NCI-H524 treated with DMSO at 0.1 percent for 48 hours (cell line): ENCODE measurements at places on chromosomes 1 and 21.

GRCh38 chr1:235930543-235930942 lies 63.8 kb upstream of the LYST start:
- no peak for DNase-seq

- DNase-seq = no peak
These were observed 74.2 kb downstream of the DTL start for GRCh38 chr1:212109728-212110127.

DNA sequence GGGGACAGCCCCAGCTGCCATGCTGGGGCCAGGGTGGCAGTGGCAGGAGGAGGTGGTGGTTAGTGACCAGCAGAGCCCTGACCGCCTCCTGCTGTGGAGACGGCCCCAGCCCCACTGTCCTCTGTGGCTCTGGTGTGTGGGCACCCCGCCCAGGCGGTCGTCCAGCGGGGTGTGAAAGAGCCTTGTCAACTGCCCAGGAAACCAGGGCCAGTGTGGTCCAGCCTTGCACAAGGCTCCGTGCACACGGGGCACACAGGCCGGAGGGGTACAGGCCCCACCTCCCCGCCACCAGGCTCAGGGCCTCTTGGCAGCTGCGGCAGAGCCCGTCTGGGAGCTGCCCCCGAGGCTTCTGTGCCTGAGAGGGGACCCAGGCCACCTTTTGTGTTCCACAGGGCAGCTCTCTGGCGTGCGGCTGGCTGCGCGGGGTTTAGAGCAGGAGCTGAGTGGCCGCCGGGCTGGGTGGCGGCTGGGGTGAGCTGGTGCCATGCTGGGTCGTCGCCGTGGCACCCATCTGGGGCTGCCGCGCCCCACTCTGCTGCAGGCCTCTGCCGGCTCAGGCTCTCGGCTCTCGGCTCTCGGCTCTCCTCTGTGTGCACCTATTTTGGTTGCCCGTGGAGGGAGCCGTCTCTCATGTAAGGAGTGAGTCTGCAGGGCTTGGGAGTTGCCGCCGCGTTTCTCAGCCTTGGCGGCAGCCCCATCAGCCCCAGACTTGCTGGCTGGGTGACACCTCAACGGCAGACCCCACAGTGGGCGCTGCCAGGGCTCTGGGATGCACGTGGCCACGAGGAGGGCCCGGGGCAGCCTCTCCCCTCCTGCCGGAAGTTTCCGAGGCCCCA lies 36.1 kb downstream of the SLX9 start:
- no peak for DNase-seq

GRCh38 chr1:68470388-68470970 lies 20.7 kb upstream of the RPE65 start:
- DNase-seq = peak; percentile 9

DNA sequence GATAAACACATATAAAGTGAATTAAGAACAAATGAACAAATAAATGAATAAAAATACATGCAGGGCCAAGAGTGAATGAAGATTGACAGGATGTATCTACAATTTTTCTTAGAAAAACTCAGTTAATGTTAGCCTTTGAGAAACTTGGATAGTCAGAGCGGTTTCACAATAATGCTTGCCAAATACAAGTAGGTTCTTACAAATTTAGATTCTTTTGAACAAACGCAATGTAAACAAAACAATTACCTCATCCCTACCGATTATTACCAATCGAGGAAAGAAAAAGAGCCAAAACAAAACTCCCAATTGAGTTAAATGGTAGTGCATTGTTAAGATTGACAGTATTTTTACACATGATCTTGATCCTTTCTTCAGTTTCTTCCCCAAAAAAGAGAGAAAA lies 176.9 kb upstream of the DEPDC1 start:
- no peak for DNase-seq

GRCh38 chr1:173581383-173582079 lies 21.3 kb downstream of the SLC9C2 start:
- no peak for DNase-seq

DNA sequence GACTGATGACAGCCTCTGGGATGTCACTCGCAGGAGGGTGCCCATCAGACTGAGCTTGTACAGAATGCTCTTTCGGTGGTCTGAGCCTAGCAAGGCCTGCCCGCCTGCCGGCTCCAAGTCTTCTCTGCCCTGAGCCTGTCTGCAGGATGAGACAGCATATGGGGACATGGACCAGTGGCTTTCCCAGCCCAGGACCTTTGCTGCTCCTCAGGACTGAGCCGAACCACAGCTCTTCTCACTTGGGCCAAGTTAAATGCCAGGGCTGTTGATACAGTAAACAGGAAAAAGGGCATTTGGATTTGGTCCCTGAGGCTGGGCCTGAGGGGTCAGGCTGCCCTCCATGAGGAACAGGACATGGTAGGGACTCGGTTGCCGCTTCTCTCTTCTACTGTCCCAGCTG lies 64.3 kb upstream of the EPS8L3 start:
- DNase-seq = no peak

DNA sequence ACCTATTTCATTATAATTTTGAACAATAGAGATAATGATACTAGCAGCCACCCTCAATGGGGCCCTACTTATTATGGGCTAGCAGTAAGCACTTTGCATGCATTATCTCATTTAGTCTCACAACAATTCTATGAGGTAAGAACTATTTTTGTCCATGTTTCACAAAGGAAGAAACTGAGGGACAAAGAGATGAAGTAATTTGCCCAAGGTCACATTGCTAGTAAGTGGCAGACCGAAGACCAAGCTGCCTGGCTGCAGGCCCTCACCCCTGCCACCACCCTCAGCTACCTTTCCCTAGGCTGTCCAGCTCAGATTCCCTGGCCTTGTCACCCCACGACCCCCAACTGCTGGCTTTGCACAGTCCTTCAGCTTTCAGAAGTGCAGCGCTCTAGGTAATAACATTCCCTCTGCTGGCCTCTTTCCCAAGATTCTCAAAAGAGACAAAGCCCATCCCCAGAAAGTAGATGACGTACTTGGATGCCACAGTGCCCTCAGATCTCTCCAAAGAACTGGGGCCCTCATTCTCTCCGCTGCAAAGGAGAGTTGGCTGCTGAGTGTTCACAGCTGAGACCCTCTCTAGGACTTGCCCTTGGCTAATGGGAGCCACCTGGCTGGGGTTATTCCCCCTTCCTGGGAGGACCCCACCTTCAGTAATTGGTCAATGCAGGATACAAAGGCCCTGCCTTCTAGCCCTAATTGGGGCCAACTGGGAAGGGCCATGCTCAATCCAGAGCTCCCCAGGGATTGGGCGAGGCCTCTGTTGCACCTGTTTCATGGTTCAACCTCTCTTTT lies 39.5 kb downstream of the IRF2BP2 start:
- DNase-seq = no peak

GRCh38 chr1:30927448-30927847 lies 18.9 kb upstream of the SDC3 start:
- no peak for DNase-seq

GRCh38 chr1:218537122-218537913 lies 192.2 kb downstream of the TGFB2 start:
- no peak for DNase-seq

DNA sequence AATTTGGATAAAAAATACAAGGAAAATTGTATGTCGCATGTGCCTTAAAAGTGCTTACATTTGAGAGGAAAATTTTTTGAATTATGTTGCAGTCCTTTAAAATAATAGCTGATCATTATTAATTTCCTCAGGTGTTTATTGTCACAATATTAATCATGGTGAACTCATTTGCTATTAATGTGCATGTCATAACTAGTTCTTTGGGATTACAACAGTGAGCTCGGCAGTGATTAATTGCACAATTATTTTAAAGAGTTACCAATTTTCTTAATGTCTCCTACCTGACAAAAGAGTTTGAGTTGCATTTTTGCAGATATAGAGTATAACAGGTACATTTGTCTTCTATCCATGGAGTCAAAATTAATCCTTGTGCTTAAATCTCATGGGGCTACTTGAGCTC lies 854.3 kb downstream of the BRINP3 start:
- no peak for DNase-seq

DNA sequence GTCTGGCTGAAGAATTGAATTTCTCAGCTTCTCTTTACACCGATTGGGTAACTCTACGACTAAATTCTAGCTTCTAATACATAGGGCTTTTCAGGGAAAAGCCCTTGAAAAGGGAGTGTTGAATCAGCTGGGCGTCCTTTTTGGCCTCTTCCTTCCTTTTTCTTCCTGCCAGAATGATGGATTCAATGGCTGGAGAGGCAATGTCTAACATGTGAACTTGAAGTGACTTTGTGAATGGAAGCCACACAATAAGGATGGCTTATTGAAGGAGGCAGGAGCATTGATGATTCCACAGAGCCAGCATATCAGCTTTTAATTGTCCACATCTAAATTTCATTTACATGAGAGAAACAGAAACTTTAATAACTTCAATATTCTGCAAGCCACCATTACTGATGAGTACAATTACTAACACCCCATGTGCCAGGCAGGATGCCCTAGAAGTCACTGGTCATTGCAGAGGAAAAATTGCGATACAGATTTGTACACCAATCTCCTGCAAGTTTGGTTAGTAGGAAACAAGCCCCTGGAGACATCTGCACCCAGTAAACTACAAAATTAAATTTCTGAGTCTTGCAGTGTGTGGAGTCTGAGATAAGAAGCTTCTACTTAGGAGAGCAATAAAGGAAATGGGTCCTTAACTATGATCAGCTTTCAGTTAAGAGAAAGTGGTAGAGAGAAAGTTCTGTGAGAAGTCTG lies 56.1 kb downstream of the STYXL2 start:
- DNase-seq = no peak

GRCh38 chr1:210981490-210981889 lies 152.5 kb downstream of the KCNH1 start:
- no peak for DNase-seq

GRCh38 chr1:15246960-15247614 lies at the start of gene FHAD1:
FHAD1 (plus strand) TSS chr1:15247223; CDS start chr1:15251785, 4,562 bp downstream.
- DNase-seq = no peak

- no peak for DNase-seq
These were observed 5.4 kb upstream of the MYBPHL start for GRCh38 chr1:109312246-109312645.

GRCh38 chr21:28142697-28143096 lies 850.0 kb downstream of the LTN1 start:
- no peak for DNase-seq

GRCh38 chr1:7869136-7869920 lies 16.5 kb upstream of the UTS2 start:
- no peak for DNase-seq

- DNase-seq = no peak
These were observed 204.8 kb upstream of the GALNT2 start for GRCh38 chr1:229862017-229862774.

- no peak for DNase-seq
These were observed 47.5 kb downstream of the TRPM2 start for GRCh38 chr21:44400791-44401385.

DNA sequence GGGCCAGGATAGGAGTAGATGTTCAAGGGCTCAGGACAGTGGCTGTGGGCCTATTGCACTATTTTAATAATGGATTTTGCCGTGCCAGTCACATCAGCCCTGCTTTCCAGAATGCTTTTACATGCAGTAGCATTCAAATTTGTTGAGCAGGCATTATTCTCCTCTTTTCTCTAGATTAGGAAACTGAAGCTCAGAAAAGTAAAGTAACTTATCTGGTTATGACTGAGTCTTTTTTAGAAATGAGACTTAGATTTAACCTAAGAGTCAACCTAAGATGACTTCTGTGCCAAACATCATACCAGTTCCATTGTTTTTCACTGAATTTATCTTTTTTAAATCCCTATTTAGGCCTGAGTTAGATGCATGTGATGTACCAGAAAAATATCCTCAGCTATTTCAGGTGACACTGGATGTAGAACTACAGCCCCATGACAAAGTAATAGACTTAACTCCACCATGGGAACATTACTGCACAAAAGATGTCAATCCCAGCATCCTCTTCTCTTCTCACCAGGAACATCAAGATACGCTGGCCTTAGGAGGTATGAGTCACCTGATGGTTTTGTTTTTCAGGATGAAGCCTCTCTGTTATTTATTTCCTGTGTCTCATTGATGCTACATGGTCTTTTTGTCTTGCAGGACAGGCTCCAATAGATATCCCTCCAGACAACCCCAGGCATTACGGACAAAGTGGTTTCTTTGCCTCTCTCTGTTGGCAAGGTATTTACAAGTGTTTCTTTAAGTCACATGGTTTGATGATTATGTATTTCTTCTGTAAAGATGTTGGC lies 31.4 kb upstream of the LEPR start:
- DNase-seq = no peak

- DNase-seq = no peak
These were observed 23.5 kb downstream of the GJA4 start for GRCh38 chr1:34816332-34816731.

DNA sequence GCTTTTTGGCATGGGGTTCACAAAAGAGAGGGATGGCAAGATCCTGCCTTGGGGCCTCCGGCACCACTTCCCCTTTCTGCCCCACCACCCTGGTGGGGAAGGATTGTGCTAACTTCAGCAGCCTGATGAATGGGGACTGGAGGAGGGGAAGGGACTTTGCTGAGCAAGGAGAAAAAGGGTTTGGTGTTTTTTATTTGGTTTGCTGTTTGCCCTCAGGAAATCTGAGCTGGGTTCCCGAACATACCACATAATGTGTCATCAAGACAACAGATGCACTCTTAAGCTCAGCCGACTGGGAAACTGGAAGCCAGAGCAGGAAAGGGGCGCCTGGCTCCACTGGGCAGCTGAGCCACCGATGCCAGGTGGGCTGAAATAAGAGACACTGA lies 19.8 kb downstream of the OLFML2B start:
- DNase-seq = peak; percentile 31

DNA sequence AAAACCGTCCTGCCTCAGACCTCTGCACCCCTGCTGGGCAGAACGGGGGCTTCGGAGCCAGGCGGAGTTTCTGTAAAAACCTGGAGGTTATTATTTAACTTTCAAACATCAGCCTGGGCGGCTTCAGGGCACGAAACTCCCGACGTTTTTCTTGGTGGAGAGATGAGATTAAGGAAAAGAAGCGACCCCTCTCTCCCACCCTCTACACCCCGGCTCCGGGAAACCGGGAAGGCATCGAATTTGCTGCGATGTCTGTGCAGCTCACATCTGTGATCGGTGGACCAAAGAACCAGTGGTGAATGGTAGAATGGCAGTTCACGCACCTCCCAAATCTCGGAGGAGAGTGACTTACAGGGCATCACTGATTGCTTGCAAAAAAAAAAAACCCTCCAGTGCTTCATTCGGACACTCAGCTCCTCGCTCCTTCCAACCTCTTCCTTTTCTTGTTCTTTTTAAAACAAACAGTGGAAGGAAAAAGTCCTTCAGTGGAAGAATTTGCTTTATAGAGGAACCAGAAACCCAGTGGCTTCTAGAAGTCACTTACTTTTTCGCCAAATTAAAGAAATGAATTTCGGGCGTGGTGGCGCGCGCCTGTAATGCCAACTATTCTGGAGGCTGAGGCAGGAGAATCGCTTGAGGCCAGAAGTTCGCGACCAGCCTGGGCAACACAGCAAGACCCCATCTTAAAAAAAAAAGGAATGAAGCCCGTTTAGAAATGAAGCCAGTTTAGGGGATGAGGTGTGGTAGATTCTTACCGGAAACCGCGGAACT lies 884 bp downstream of the PHACTR4 start:
- no peak for DNase-seq

DNA sequence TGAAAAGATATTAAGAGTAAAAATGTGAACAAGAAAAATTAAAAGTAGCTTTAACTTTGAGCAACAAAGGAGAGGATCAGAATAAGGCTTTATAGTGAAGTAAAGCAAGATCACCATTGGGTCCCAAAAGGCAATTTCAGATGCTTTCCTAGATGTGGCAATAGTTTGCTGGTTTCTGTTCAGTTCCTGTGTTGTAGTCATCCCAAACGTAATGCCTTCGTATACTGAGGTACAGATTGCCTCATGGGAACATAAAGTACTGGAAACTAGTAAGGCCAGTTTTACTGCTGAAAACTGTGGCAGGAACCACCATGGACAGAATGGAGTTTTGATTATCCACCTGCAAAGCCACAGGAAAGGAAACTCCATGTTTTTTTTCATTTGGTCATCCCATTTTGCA lies 283.5 kb upstream of the SGIP1 start:
- no peak for DNase-seq

- no peak for DNase-seq
These were observed 378.4 kb upstream of the RUNX1 start for GRCh38 chr21:35427320-35428000.
